ENCODE measurements at places on chromosomes 3 and 15.

GRCh38 chr3:194661374-194661773 lies 10.6 kb downstream of the LSG1 start:
- no peak for DNase-seq

- no peak for DNase-seq
These were observed 33.4 kb upstream of the RAD18 start for GRCh38 chr3:8996681-8997121.

GRCh38 chr3:24684506-24685023 lies 189.9 kb upstream of the THRB start:
- no peak for DNase-seq

GRCh38 chr3:3180456-3180855 lies 965 bp upstream of the CRBN start:
- DNase-seq = no peak

- no peak for DNase-seq
These were observed 45.6 kb upstream of the NMD3 start for GRCh38 chr3:161175506-161175905.

DNA sequence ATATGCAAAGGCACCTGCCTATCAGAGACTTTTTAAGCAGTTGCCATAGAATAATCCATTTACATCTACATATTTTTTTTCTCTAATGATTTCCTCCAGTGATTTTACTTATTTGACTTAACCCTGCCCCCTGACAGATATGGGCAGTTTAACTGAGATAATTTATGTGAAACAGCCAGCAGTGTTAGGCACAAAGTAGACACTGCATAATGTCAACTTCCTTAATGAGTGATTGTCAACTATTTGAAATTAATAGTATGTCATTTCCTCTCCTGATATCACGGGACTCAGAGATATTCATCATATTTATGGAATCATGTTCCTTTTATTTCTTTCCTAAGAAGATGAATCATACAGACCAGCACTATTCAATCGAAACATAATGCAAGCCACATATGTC lies 179.9 kb upstream of the ATP10A start:
- DNase-seq = no peak

DNA sequence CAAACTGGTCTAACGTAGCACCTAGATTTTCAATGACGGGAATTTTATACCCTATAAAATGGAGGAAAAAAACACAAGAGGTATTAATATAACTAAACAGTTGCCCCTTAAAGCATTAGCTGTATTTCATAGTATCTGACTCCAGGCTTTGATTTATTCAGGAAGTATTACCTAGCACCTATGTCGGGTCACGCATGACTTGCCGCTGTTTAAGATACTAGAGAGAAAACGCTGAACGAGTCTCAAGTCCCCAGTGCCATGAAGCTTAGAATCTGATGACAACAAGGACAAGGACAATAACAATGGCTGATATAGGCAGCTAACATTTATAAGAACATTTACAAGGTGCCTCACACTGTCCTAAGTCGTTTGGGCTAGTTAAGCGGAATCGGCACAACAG lies 1.9 kb downstream of the SNRPA1 start:
- no peak for DNase-seq

- no peak for DNase-seq
These were observed 227.3 kb downstream of the FOXP1 start for GRCh38 chr3:71356265-71356664.

DNA sequence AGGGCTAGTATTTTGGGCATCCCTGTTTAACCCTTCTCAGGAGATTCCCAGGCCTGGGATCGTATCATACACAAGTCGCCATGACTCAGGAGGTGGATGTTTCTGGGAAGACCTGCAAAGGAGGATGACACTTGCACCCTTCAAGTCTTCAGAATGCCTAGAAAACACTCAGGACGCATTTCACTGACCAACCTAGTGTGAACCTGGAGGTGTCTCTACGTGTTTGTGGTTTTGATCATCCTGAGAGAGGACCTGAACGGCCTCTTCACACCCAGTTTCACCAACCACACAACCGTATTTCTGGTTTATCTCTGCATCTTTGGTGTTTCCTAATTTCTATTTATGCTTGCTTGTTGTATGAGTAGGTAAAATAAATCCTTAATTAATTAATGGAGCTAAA lies 2.8 kb upstream of the CLDND1 start:
- no peak for DNase-seq

- DNase-seq = peak; percentile 34
These were observed 45.6 kb upstream of the SYNM start for GRCh38 chr15:99059010-99059981.

DNA sequence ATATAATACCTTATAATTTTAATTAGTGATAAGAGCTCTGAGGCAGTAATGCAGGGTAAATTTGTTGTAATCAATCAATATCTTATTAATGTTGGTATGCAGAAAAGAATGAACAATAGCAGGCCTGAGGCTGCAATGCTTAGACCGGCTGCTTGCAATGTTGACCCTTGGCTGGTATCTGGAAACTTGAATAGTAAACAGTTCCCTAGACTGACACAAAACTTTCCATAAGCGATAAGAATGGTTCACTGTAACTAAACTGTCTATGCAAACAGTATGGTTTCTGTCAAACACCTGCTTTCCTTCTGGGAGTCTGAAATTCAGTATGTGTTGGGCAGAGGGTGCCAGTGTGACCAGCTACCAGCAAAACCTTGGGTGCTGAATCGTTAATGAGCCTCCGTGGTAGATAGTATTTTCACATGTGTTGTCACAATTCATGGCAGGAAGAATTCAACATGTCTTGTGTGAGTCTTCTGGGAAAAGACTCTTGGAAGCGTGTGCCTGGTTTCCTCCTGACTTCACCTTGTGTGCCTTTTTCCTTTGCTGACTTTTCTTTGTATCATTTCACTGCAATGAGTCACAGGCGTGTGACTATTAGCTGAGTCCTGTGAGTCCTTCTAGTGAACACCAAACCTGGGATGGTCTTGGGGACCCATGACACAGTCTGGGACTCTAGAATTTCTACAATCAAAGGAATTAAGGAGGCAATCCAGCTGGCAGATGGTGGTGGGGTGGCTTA lies 30.7 kb upstream of the CLRN1 start:
- DNase-seq = no peak

DNA sequence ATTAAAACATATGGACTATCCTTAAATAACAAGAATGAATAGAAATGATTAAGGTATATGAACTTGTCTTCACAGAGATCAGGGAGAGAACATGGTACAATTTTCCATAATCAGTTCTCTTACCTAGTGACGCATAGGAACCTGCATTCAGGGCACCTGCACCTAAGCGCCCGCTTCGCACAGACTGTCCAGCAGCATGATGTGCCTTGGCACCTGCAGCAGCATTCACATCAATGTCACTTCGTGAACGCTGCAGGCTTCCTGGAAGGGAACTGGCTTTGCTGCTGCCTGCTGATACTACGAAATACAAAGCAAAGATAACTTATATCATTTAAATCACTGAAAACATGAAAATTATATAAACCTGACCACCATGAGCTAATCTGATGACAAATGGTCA lies 115.2 kb downstream of the CLASP2 start:
- no peak for DNase-seq

DNA sequence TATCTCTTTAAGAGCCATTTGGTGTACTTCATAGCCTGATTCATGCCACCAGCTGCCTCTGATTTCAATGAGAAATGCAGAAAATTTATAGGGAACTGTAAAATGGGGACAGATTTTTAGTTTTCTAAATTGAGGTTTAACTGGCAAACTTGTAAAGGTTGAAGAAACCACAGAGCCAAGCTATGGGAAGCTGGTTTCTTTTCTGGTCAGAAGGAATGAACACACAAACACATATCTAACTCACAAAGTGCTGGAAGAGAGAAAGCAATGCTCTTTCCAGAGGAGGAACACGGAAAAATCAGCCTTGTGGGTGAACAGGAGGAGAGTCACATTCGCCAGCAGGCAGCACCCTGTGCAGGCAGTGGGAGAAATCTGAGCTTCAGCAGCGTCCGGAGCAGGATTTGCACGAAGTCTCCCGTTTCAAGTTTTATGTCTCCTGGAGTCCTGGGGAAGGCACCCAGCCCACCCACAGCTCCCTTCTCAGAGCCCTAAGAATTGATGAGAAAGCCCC lies 481 bp downstream of the MASP1 start:
- no peak for DNase-seq

DNA sequence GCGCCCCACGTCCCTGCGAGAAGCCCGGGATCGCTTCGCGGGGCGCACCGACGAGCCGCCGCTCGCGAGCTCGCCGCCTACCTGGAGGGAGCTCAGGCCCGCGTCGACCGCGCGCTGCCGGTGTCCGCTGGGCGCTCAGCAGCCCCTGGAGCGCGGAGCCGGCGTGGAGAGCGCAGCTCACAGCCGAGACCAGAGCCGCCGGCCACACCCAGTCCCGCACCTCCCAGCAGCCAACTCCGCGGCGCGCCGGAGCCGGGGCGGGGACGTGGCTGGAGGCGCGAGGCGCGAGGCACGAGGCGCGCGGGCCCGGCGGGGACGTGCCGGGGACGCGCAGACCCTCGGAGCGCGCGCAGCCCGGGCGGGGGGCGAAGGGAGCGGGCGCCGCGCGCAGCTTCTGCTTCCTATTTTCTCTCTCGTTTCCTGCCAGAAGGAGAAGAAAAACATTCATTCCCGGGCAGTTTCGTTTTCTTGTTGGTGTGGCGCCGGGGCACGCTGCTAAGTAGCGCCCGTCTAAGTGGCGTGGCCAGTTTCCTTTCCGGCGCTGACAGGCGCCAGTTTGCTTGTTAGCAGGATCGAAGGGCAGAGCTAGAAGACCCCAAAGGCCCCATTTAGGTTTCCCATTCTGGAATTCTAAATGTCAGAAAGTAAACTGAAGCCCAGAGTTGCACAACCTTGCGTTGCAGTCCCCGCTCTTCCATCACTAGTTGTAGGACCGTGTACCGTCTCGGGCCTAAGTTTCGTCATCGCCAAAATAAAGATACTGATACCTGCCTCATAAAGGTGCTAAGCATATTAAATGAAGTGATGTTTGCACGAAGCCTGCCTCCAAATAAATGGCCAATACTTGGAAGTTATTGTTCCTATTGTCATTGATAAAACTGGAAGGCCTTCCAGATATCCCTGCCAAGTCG lies at the start of gene GNB4:
TSS of gene GNB4 (minus strand) at position 206 of the 911 bp plus-strand sequence. CDS start 25,270 bp downstream, outside the sequence.
- peak; percentile 20 for DNase-seq

- no peak for DNase-seq
These were observed 5.0 kb upstream of the SKIC8 start for GRCh38 chr15:78304216-78305066.

GRCh38 chr3:48738926-48739616 lies 22.1 kb upstream of the IP6K2 start:
- DNase-seq = no peak

- DNase-seq = no peak
These were observed 43.3 kb downstream of the CYFIP1 start for GRCh38 chr15:22936577-22937472.

DNA sequence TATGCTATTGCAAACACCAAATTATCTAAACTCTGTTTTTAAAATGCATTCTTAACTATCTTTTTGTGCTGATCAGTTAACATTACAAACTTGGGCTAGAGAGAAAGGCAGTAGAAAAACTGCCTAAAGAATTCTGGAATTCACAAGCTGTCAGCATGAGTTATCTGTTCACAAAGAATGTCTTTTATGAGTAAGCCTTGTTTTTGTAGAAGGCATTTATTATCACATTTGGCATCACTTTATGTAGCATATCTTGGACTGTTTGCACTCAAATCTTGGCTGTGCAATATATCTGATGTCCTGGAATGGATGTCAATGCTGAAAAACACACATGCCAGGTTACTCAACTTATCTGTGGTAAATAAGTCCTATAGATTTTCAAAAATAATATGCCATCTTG lies 15.5 kb upstream of the BCHE start:
- no peak for DNase-seq

- no peak for DNase-seq
These were observed 40.6 kb downstream of the ARNT2 start for GRCh38 chr15:80444680-80445251.

GRCh38 chr15:31161951-31162350 lies 60.4 kb upstream of the TRPM1 start:
- DNase-seq = no peak

DNA sequence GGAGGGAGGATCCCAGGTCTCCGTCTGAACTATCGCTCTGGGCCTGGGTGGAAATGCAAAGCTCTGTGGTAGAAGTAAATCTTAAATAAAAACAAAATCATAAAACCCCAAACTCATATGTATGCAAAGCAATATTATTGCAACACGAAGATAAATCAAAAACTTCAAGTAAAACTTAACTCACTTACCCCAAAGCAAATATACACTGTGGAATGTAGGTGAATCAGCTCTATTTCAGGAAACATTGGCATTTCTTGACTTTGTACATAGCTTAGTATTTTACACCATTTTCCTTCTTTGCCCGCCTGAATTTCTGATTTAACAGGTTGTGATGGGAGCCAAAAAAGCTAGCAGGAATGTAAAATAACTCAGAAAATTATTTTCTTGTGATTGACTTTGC lies 126.2 kb downstream of the TPRG1 start:
- no peak for DNase-seq

DNA sequence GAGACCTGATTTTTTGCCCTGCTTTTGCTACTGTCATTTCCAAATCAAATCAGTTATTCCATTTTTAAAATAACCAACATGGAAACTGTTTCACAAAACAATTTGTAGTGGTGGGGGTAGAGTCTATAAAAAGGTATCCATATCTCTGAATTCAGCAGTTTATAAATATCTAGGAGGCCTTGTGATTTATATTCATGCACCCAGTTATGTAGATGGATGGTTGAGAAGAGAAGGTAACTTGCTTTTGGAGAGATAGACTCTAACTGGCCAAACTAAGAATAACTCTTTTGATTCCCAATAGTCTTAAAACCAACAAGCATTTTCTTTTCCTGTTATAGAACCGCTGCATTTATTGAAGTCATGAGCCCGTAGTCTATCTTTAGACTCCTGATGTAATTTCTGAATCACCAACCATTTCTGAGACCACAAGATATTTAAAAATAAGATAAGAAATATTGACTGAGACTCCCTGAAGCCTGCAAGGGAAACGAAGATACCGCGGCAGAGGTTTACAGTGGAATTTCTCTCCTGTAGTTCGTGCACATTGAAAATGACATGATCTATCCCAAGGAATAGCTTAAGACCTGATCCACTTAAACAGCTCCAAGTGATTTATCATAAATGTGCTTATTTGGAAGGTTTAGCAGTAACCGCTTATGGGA lies 68.5 kb downstream of the SAMMSON start:
- DNase-seq = no peak

- no peak for DNase-seq
These were observed 17.5 kb downstream of the ALS2CL start for GRCh38 chr3:46675843-46676567.

DNA sequence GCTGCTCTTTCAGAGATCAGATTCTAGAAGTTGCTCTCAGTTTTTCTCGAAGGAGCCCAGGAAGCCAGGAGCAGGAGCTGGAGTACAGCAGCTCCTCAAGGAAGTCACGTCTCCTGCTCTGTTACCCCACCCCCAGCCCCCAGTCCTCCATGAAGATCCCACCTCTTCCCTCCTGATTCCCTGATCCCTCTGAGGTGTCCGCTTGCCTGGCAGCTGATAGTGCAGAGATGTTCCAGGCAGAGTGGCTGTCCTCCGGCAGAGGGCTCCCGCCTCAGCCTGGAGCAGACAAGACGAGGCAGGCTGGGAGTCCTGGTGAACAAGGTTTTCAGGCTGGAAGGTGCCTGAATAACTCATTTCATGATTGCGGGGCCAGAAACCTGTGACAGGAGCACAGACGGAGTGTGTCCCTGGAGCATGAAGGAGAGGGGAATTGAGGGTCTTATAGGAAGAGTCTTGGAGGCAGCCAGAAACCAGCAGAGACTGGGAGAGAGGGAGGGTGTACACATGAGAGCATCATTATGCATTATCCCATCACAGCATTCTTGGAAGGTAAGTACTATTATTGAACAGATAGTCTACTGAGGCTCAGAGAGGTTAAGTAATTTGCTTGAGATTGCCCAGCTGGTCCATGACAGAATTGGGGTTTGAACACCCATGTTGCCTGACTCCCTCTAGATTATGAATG lies 1.2 kb downstream of the HRH1 start:
- DNase-seq = no peak

GRCh38 chr15:71194286-71194685 lies 79.0 kb downstream of the THSD4 start:
- DNase-seq = no peak

Measured in activated CD4-positive, alpha-beta T cell treated with anti-CD3 and anti-CD28 coated beads, Interleukin-2, amount 50 U/mL, for 1 hour (primary cell).